ENCODE measurements at places on chromosomes 12 and 14.

DNA sequence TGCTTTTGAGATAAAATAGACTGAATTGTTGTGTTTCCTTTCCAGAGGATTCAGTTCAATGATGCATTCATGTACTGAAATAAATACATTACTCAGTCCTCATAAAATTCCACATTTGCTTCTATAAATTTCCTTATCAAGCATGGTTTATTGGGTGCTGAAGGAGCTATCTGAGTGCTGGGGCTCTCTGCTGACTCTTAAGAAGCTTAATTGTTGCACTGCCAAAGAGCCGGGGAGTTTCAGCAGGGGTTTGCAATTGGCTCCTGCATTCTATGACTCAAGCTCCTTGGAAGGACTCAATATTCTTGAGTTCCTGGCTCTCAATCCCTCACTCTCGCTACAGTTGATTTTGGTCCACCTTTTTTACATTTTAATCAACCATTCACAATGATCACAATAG lies 69.8 kb upstream of the PYGL start:
- no peak for DNase-seq

DNA sequence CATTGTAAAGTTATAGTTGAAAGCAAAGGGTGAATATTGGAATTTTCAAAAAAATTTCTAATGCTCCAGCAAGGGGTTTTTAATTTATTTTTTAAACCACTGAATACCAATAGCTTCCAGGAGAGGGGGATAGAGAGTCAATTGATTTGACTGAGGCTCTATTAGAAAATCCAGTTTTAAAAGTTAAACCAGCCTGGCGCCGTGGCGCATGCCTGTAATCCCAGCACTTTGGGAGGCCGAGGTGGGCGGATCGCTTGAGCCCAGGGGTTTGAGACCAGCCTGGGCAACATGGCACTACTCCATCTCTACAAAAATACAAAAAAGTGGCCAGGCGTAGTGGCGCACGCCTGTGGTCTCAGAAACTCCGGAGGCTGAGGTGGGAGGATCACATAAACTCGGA lies 150.1 kb downstream of the SLC38A4 start:
- no peak for DNase-seq

DNA sequence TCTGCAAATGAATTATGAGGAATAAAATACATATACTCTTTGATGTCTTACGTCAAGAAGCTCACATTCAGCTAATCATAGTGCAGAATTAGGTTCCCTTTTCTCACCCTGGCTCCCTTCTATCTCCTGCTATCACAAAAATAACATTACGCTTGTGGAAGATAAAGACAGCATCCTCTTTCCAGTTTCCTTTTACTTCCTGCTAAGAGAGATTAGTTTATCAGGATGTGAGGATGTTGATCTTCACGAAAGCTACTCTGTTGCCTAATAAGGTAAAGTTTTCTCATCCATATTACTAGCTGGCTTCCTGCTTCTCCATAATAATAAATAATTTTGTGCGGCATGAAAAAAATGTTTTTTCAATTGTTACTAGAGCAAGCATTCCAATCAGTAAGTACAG lies 217.7 kb upstream of the DCN start:
- DNase-seq: no peak

- DNase-seq: no peak
Observed at GRCh38 chr14:49134940-49135339, 451.2 kb downstream of the RPS29 start.
